Muscle of leg (tissue), 16 donors: ENCODE measurements at places on chromosomes 13 and 19. TPM values are rescaled to one million over a fixed set of nuclear protein-coding genes. Genes with fewer than 3 reads are reported as not detected.
A peak's percentile ranks its signal among the peaks of the same experiment; 100 is the strongest.

Gene ZNF579
- polyA plus RNA-seq = 13.2 TPM

Gene SSC5D
- 54.8 TPM for polyA plus RNA-seq

- no peak for DNase-seq
Measured at GRCh38 chr13:43107780-43108179, 84.4 kb downstream of the DNAJC15 start.

DNA sequence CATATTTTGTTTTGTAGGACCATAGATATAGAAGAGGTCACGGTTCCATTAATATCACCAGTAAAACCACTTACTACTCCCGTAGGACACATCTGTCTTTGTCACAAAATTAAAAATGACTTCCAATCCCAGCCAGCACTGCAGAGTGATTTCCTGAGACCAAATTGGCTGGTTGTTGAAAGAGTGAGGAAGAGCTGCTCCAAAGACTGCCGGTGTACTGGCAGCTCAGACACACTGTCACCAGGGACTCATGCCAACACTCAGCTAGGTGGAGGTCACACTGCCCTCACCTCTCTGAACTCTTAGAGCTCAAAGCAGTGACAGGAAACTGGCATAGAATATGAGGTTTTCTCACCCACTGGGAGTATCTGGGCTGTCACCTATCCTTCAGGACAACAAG lies 52.1 kb downstream of the FLT1 start:
- DNase-seq = no peak

DNA sequence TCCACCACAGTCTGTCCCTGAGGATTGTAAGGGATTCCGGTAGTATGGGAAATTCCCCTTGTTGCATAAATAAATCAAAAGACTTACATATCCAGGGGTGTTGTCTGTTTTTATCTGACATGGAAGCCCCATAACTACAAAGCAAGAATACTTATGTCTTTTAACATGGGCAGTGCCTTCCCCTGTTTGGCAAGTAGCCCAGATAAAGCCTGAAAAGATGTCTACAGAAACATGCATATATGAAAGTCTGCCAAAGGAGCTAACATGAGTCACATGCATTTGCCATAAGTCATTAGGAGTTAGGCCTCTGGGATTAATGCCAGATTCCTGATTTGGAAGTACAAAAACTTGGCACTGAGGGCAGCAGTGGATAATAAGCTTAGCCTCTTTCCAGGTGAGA lies 62.1 kb downstream of the ZNF737 start:
- DNase-seq = peak; percentile 5

DNA sequence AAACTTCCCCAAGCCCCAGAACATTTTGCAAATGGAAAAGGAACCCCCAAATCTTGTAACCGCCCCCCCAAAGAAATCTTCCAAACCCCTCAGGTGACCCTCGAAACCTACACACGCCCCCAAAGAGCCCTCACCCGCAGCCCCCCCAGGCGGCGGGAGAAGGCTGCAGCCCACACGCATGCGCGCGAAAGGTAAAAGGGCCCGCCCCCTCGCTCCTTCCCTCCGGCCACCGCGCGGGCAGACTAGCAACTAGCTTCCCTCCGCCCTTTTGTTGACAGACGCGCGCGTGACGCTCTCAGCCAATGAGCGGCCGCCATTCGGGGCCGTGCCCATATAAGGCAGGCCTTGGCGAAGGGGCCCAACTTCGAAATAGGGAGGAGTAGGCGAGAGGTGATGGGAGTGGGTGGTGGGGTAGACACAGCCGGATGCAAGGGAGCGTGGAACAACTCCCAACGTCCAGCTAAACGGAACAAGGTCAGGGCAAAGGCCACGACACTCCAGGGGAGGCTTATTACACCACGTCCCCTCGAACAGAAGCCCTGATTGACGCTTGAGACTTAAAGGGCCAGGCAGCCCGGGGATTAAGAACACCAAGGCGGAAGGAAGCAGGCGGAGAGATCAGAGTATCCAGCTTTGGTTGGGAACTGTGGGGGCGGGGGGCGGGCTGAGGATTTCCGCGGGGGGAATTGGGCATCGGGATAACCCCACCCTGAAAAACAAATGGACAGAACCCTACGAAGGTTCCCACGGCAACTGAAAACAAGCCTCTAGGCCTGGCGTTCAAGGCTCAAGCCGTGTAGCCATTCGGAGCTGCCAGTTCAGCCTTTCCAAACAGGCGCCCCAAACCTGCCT lies 13.3 kb downstream of the FBXO46 start:
- peak; percentile 100 for DNase-seq

DNA sequence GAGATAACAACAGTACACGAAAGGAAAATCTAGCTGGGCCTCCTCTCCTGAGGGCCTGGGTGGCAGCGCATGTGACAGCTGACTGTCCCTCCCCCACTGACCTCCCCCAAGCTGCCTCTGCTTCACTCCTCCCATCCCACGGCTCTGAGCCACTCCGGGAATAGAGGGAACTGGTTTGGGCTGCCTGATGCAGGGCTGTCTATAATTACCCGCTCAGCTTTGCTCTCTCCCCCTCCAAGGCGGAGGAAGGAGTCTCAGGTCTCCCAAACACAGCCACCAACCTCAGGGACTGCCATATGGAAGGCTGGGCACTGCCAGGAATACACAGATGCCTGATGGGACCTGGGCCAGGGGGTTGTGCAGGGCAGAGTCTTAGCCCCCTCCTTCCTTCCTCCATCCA lies 7.9 kb downstream of the NAPA start:
- DNase-seq = peak; percentile 73

DNA sequence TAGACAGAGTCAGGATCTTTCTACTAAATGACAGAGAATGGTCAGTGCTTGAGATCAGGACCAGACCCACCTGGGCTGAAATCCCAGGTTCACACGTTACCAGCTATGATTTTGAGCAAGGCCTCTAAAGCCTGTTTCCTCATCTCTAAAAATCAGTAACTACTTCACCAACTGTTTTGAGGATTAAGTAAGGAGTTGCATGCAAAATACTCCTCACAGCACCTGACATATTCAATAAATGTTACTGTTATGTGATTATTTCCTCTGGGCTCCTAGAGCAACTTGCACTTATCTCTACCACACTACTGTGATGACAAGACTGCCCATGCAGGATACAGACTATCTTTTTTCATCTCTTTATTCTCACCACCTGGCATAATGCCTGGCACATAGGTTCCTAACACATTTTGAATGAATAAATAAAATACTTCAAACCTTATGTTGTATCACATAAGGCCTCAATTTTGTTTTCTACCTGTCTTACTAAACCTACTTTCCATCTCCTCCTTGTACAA lies 1.8 kb downstream of the KATNAL1 start:
- no peak for DNase-seq

DNA sequence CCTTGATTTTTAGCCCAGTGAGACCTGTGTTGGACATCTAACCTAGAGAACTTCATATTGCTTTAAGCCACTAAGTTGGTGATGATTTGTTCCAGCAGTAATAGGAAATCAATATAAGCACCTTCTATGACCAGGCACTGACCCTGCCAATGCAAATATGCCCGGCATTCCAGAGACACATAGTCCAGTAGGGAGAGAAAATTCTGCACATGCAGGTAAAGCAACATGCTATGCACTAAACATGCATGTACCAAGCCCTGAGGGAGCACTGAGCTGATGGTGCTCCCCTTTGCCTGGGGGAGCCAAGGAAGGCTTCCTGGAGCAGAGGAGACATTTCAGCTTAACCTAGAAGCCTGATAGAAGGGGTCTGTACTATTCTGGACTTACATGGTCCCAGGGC lies 40.4 kb upstream of the C13orf42 start:
- no peak for DNase-seq
